Upper lobe of left lung (tissue), 6 donors: ENCODE measurements at places on chromosomes 3 and 15. TPM values are rescaled to one million over a fixed set of nuclear protein-coding genes. Genes with fewer than 3 reads are reported as not detected.
A peak's percentile ranks its signal among the peaks of the same experiment; 100 is the strongest.

DNA sequence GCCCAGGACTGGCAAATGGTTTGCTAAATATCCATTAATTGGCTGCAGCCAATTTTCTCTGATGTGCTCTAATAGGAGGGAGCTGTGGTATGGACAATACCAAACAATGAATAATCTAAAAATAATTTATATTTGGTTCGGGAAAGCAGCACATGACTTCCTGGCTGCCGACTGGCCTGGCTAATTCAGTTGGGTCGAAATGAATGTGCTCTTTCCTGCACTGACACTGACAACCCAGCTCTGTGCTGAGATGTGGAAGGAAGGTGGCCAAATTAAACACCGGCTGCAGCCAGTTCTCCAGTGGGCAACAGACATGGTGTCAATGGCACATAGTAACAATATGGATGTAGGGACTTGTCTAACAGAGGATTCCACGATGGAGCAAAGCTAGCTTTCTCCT is 21.1 kb upstream of the COLQ start:
- H3K27me3 ChIP-seq: no peaks in the 10 kb centered on the region
- no peaks in the 10 kb centered on the region for H3K36me3 ChIP-seq

- H3K27me3 ChIP-seq: no peaks in the 10 kb centered on the region
- H3K4me1 ChIP-seq: no peaks in the 10 kb centered on the region
- no peak overlapping the region for H3K27ac ChIP-seq
Measured at GRCh38 chr15:23567921-23568320, 2.4 kb downstream of the MKRN3 start.

DNA sequence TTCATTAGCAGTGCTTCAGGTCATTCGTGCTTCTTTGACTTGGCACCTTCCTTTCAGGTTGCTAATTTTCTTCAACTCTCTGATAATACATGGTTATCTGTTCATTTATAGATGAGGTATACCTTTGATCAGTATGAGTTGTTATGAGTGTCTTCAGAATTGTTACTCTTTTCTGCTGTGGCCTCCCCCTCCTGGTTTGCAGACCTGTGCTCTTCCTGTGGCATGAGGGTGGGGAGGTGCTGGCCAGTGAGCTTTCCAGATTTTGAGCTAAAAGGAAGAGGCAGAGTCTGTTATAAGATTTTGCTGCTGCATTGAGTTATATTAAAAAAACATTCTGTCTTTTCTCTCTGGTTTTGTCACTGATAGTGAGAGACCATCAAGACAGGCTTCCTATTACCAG is 30.8 kb upstream of the GOLGA6L9 start:
- H3K27ac ChIP-seq: no peak overlapping the region
- DNase-seq: no peak
- H3K27me3 ChIP-seq: no peaks in the 10 kb centered on the region
- no peaks in the 10 kb centered on the region for H3K36me3 ChIP-seq
- H3K4me1 ChIP-seq: no peaks in the 10 kb centered on the region

GRCh38 chr3:187748050-187748481 is 2.8 kb upstream of the BCL6 start:
- no peaks in the 10 kb centered on the region for H3K27me3 ChIP-seq
- no peak overlapping the region for H3K4me3 ChIP-seq
- no peaks in the 10 kb centered on the region for H3K36me3 ChIP-seq
- H3K4me1 ChIP-seq: peaks cover 27% of the 10 kb centered on the region
- peak; percentile 96 for DNase-seq

DNA sequence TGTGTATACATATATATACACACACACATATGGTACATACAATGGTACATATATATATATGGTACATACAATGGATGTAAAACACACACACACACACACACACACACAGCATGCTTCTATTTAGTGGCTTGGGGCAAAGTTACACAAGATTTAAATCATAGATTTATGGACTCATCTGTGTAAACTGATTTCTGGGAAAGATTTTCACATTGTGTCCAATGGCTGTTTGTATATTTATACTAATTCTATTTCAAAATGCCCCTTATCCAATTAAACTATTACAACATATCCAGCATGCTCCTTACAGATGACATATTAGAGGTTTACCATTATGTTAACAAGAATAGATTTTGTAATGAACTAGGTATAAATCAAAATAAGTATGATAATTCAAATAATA is 94.9 kb downstream of the ANO10 start:
- DNase-seq: no peak
- H3K27me3 ChIP-seq: no peaks in the 10 kb centered on the region
- no peaks in the 10 kb centered on the region for H3K4me1 ChIP-seq

GRCh38 chr15:55394694-55395093 is 13.5 kb downstream of the CCPG1 start:
- no peak overlapping the region for H3K4me3 ChIP-seq
- H3K27ac ChIP-seq: peak overlapping the region; percentile 65
- peak; percentile 61 for DNase-seq
- H3K4me1 ChIP-seq: peaks cover 6% of the 10 kb centered on the region
- no peaks in the 10 kb centered on the region for H3K36me3 ChIP-seq
- no peaks in the 10 kb centered on the region for H3K27me3 ChIP-seq

DNA sequence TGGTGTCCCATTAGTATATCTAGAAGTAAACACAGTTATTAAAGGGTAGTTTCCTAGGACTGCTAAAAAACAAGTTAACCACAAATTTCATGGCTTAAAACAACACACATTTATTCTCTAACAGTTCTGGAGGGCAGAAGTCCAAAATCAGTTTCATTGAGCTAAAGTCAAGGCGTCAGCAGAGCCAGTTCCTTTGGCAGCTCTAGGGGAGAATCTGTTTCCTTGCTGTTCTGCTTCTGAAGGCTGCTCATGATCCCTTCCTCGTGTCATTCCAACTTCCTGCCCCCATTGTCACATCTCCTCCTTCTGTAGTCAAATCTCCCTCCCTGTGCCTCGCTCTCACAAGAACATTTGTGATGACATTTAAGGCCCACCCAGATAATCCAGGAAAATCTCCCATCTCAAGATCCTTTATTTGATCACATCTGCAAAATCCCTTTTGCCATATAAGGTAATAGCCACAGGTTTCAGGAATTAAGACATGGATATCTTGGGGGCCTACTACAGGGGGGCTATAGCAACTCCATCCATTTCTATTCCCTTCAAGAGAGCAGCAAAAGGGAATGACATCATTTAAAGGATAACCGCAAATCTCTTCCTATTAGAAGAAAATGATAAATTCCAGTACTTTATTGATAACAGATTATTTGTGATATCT is 50.1 kb downstream of the GPR176 start:
- no peaks in the 10 kb centered on the region for H3K4me1 ChIP-seq
- no peak for DNase-seq
- no peak overlapping the region for H3K27ac ChIP-seq

DNA sequence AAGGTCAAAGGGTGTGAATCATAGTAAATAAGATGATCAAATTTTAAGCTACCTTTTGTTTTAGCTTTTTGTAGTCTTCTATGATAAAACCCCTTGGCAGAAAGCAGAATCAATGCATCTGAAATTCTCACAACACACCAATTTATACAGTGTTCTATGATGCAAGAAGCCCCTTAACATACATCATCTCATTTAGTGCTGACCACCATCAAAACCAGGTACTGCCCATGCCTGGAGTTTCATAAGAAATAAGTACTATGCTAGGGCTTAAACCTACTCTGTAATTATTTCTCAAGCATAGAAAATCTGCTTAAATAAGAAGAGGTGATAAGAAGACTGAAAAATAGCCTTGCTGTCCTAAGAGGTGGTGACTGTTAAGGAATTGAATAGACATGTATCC is 67.6 kb downstream of the NBEAL2 start:
- H3K4me3 ChIP-seq: no peak overlapping the region
- DNase-seq: no peak
- H3K4me1 ChIP-seq: peaks cover 3% of the 10 kb centered on the region
- H3K36me3 ChIP-seq: peaks cover 17% of the 10 kb centered on the region

DNA sequence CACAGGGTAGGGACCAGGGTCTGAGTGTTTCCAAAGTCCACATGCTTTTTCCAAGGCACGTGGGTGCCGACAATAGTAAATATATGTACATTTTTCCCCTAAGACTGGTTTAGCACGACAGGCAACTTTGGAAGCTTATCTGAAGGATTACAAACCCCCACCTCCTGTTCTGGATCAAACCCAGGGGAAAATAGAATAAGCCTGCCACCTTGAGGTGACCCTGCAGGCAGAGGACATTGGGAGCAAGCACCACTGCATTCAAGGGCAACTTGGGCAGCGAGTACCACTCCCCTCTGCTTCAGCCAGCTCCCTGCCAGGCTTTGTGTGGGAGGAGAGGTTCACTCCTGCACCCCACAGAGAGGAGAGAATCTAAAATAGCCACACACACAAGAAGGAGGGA is 44.8 kb downstream of the KBTBD12 start:
- no peak overlapping the region for H3K4me3 ChIP-seq
- H3K4me1 ChIP-seq: no peaks in the 10 kb centered on the region
- DNase-seq: peak; percentile 36
- H3K27ac ChIP-seq: no peak overlapping the region

GRCh38 chr3:14876921-14877333 is 58.2 kb downstream of the FGD5 start:
- H3K36me3 ChIP-seq: no peaks in the 10 kb centered on the region
- no peak overlapping the region for H3K4me3 ChIP-seq
- peaks cover 59% of the 10 kb centered on the region for H3K4me1 ChIP-seq
- no peaks in the 10 kb centered on the region for H3K27me3 ChIP-seq
- H3K27ac ChIP-seq: peak overlapping the region; percentile 72
- DNase-seq: peak; percentile 73

- H3K27me3 ChIP-seq: no peaks in the 10 kb centered on the region
- no peak overlapping the region for H3K27ac ChIP-seq
- peak; percentile 22 for DNase-seq
- no peak overlapping the region for H3K4me3 ChIP-seq
- H3K4me1 ChIP-seq: no peaks in the 10 kb centered on the region
Measured at GRCh38 chr15:91385311-91385710, 285.3 kb downstream of the SV2B start.

DNA sequence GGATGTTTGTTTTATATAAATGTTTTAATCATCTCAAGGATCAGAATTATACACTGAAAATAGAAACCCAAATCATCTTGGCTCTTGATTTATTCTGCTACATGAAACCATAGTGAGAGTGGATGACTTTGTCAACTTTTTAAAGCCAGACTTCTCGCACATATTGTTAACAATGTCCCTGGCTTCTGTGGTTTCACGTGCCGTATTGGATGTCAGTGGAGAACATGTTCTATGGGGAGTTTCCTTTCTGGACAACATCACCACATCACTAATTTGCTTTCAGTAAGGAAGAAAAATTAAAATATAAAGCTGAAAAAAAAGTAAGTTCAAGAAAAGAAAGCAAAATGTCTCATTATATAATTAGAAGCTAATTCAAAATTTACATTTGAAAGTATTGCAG is 297.1 kb upstream of the MME start:
- H3K36me3 ChIP-seq: no peaks in the 10 kb centered on the region
- H3K4me3 ChIP-seq: no peak overlapping the region
- no peak for DNase-seq
- peak overlapping the region; percentile 45 for H3K27ac ChIP-seq
- no peaks in the 10 kb centered on the region for H3K27me3 ChIP-seq

- H3K27ac ChIP-seq: no peak overlapping the region
- no peaks in the 10 kb centered on the region for H3K4me1 ChIP-seq
- no peaks in the 10 kb centered on the region for H3K27me3 ChIP-seq
- H3K4me3 ChIP-seq: no peak overlapping the region
Measured at GRCh38 chr15:92569778-92570177, 85.8 kb downstream of the FAM174B start.

DNA sequence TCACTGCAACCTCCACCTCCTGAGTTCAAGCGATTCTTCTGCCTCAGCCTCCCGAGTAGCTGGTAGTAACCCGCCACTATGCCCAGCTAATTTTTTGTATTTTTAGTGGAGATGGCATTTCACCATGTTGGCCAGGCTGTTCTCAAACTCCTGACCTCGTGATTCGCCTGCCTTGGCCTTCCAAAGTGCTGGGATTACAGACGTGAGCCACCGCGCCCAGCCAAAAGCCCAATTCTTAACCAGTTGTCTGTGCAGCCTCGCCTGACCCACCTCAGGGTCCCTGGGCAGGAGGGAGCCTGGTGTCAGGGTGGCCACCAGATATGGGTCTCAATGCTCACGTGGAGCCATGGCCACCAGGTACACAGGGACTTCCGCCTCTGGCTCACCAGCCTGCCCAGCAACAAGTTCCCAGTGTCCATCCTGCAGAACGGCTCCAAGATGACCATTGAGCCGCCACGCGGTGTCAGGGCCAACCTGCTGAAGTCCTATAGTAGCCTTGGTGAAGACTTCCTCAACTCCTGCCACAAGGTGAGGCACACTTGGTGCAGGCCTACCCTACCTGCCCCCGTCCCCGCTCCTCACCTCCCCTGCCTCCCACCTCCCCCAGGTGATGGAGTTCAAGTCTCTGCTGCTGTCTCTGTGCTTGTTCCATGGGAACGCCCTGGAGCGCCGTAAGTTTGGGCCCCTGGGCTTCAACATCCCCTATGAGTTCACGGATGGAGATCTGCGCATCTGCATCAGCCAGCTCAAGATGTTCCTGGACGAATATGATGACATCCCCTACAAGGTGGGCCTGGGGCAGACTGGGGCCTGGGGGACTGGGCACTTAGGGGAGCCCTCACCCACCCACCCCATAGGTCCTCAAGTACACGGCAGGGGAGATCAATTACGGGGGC is 48.6 kb downstream of the SEMA3G start:
- H3K27ac ChIP-seq: no peak overlapping the region
- peaks cover 15% of the 10 kb centered on the region for H3K36me3 ChIP-seq
- H3K27me3 ChIP-seq: no peaks in the 10 kb centered on the region
- H3K4me1 ChIP-seq: no peaks in the 10 kb centered on the region
- no peak overlapping the region for H3K4me3 ChIP-seq

REC114 gene
- total RNA-seq: not detected

NANOGP8 gene
- 1.4 TPM for total RNA-seq

PLSCR2 gene
- total RNA-seq: not detected

SLITRK3 gene
- total RNA-seq: not detected

SNRPA1 gene
- 53.4 TPM for total RNA-seq

GOLGA6L2 gene
- total RNA-seq: not detected

ECE2 gene
- not detected for total RNA-seq

ERC2 gene
- 2.6 TPM for total RNA-seq

INKA1 gene
- total RNA-seq: 7.6 TPM

CYFIP1 gene
- 137 TPM for total RNA-seq

SLC24A5 gene
- not detected for total RNA-seq
